ENCODE measurements at places on chromosomes 4 and X. TPM values are rescaled to one million over a fixed set of nuclear protein-coding genes. Genes with fewer than 3 reads are reported as not detected.

DNA sequence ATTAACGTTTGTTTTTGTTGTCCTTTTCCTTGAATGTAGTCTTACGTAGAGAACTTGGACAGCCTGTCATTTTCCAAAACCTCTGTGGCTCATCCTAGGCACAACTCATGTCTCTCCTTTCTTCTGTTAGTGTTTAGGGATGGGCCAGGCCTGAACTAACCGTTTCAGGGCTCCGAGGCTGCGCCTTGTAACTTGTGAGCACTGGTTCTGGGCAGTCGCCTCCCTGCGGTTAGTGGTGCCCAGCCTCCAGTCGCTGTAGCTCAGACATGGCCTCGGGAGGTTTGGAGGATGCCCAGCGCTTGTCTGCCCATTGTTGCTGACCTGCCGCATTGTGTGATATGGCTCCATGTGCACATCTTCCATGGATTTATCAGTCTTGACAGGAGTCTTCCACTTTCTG is 32.8 kb downstream of the TMEM131L start:
- no peak overlapping the region for H3K4me3 ChIP-seq
- H3K27me3 ChIP-seq: no peaks in the 10 kb centered on the region
- peak overlapping the region; percentile 76 for H3K27ac ChIP-seq
- DNase-seq: no peak
- H3K36me3 ChIP-seq: no peaks in the 10 kb centered on the region

GRCh38 chr4:25993395-25994185 is 79.6 kb downstream of the SMIM20 start:
- H3K36me3 ChIP-seq: no peaks in the 10 kb centered on the region
- DNase-seq: no peak
- H3K4me1 ChIP-seq: no peaks in the 10 kb centered on the region
- no peak overlapping the region for H3K4me3 ChIP-seq

- no peak overlapping the region for H3K4me3 ChIP-seq
- no peak overlapping the region for H3K27ac ChIP-seq
- H3K27me3 ChIP-seq: no peaks in the 10 kb centered on the region
- no peak for DNase-seq
- no peaks in the 10 kb centered on the region for H3K4me1 ChIP-seq
Measured at GRCh38 chrX:26411045-26411444, 195.1 kb downstream of the MAGEB5 start.

DNA sequence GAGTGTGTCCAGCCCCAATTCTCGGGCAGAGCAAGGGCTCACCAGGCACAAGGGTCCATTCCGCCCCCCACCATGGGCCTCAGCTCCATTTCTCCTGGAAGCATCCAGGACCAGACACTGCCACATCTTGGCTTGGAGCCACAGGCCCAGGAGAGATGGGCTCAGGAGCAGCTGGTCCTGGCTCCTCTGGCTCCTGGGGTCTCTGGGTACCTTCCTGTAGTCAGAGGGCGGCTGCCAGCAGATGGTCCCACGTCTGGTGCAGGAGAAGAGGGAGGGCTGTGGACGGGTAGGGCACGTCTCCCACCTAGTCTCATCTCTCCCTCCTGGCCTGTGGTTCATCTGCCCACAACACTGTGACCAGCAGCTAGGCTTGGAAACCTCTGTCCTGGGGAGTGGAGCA is 8.0 kb downstream of the ATP2B3 start:
- no peaks in the 10 kb centered on the region for H3K4me1 ChIP-seq
- H3K36me3 ChIP-seq: no peaks in the 10 kb centered on the region
- peaks cover 50% of the 10 kb centered on the region for H3K27me3 ChIP-seq
- DNase-seq: no peak
- H3K27ac ChIP-seq: no peak overlapping the region
- H3K4me3 ChIP-seq: no peak overlapping the region

GRCh38 chr4:55075376-55075775 is 50.0 kb downstream of the KDR start:
- no peaks in the 10 kb centered on the region for H3K36me3 ChIP-seq
- no peaks in the 10 kb centered on the region for H3K4me1 ChIP-seq
- H3K27ac ChIP-seq: no peak overlapping the region
- H3K4me3 ChIP-seq: no peak overlapping the region
- DNase-seq: no peak
- H3K27me3 ChIP-seq: no peaks in the 10 kb centered on the region

DNA sequence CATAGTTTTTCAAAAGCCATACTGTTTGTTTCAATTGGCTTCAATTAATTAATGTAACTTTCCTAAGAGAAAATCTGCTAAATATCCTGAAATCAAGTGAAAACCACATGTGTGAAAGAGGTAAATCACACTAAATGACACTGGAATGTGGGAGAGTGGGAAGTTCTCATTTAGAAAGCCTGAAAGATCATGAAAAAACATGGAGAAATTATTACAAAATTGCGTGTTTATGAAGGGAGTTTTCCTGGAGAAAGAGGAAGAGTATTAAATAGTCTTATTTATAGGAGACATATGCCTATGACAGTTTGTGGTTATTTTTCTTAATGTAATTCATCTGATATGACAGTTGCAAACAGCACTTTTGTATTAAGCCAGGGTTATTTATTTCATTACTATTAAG is 183.7 kb downstream of the DKK2 start:
- no peak for DNase-seq
- H3K36me3 ChIP-seq: no peaks in the 10 kb centered on the region
- no peaks in the 10 kb centered on the region for H3K4me1 ChIP-seq

GRCh38 chrX:67543818-67544217 is at the start of gene AR:
AR (plus strand) TSS chrX:67544021; CDS start chrX:67545147, 1,126 bp downstream.
- no peaks in the 10 kb centered on the region for H3K27me3 ChIP-seq
- H3K27ac ChIP-seq: no peak within 1 kb of the TSS
- H3K4me1 ChIP-seq: no peaks in the 10 kb centered on the region
- no peaks in the 10 kb centered on the region for H3K36me3 ChIP-seq

DNA sequence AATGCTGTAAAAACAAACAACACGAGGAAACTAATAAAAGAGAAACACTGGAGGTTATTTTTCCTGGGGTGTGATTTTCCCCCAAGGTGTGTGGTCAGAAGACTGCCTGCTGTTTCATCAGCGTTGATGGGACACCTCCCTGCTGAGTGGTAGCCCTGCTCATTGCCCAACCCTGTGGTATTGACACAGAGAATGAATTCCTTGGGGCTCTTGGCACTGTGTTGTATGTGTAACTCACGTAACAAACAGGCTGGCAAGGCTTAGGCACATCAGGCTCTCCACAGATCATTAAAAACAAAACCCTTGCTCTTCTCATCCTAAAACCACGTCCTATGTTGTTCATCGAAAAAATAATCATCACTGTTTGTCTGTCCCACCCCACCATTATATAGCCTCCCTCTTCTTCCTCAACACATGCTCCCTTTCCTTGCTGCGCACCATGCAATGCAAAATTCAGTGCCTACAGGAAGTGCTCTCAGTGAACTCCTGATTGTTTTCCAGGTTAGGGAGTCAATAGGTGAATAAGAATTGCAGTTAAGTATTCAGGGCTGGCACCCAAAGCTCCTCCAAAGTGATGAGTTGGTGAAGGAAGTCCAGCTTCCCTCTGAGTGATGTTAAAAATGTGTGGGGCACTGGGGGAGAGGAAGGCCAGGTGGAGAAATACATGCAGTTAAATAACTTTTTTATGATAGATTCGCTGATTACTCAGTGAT is 11.4 kb upstream of the PUDP start:
- no peak overlapping the region for H3K4me3 ChIP-seq
- no peaks in the 10 kb centered on the region for H3K4me1 ChIP-seq
- H3K36me3 ChIP-seq: no peaks in the 10 kb centered on the region
- H3K27me3 ChIP-seq: no peaks in the 10 kb centered on the region

- no peaks in the 10 kb centered on the region for H3K36me3 ChIP-seq
- no peak for DNase-seq
- H3K27me3 ChIP-seq: no peaks in the 10 kb centered on the region
- no peak overlapping the region for H3K4me3 ChIP-seq
- H3K27ac ChIP-seq: no peak overlapping the region
- H3K4me1 ChIP-seq: no peaks in the 10 kb centered on the region
Measured at GRCh38 chrX:149453030-149453429, 52.1 kb downstream of the IDS start.

DNA sequence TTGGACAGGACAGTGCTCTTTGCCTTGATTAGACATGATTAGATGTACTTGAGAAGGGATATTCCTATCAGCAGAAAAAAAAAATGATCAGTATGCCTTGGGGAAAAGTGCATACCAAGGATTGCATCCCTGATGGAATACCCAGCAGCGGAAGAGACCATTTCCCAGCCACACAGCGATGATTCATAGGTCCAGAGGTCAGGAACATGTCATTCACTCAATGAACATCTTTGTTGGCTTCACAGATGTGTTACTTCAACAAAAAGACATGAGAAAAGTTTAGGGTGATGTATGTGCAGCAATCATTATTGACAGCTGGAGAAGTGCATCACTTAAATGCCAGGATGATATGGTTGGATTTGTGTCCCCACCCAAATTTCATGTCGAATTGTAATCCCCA is 293.5 kb downstream of the ZNF674 start:
- H3K4me3 ChIP-seq: no peak overlapping the region
- H3K27me3 ChIP-seq: no peaks in the 10 kb centered on the region
- no peak for DNase-seq
- no peak overlapping the region for H3K27ac ChIP-seq
- no peaks in the 10 kb centered on the region for H3K36me3 ChIP-seq
- H3K4me1 ChIP-seq: no peaks in the 10 kb centered on the region

- H3K4me3 ChIP-seq: no peak overlapping the region
- DNase-seq: no peak
- no peaks in the 10 kb centered on the region for H3K36me3 ChIP-seq
- no peaks in the 10 kb centered on the region for H3K4me1 ChIP-seq
Measured at GRCh38 chr4:118171381-118171780, 137.1 kb downstream of the NDST3 start.

DNA sequence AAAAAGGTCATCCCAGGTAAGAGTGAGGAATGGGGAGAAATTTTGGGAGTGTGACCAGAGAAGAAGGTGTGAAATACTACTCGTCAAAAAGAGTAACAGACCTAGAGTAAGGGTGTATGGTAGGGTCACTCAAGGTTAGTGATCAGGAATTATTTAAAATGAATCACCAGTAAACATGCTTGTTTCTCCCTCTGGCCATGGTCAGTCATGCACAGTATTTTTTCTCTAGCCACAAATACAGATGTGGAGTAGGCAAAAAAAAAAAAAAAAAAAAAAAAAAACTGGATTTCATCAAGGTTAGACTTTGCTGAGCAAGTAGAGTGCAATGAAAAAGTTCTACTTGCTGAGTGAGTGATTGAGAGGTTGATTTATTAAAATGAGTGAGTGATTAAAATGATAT is 34.2 kb upstream of the SLIT2 start:
- no peaks in the 10 kb centered on the region for H3K36me3 ChIP-seq
- no peaks in the 10 kb centered on the region for H3K4me1 ChIP-seq
- H3K4me3 ChIP-seq: no peak overlapping the region
- no peak for DNase-seq
- no peaks in the 10 kb centered on the region for H3K27me3 ChIP-seq

GRCh38 chrX:74931214-74931613 is 6.0 kb upstream of the NEXMIF start:
- H3K27ac ChIP-seq: no peak overlapping the region
- peaks cover under 1% of the 10 kb centered on the region for H3K27me3 ChIP-seq
- H3K4me3 ChIP-seq: no peak overlapping the region
- no peaks in the 10 kb centered on the region for H3K4me1 ChIP-seq
- no peaks in the 10 kb centered on the region for H3K36me3 ChIP-seq

DNA sequence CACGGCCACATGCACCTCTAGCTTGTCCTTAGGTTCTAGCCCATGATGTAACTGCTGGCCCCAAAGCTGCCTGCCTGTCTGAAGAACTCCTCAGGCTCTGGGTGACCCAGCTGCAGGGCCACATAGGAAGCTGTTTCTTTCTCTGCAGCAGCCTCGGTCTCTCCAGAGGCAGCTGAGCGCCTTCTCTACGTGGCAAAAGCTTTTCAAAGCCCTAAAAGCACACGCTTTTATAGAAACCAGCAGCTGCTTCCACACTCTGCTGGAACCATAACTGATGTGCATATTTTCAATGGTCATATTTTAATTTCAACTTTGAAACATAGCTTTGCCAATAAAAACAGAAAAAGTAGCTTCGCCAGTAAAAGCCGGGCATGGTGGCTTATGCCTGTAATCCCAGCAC is 37.4 kb downstream of the FAM53A start:
- H3K27ac ChIP-seq: no peak overlapping the region
- H3K4me3 ChIP-seq: no peak overlapping the region
- no peaks in the 10 kb centered on the region for H3K27me3 ChIP-seq
- no peak for DNase-seq
- H3K36me3 ChIP-seq: no peaks in the 10 kb centered on the region
- no peaks in the 10 kb centered on the region for H3K4me1 ChIP-seq

DNA sequence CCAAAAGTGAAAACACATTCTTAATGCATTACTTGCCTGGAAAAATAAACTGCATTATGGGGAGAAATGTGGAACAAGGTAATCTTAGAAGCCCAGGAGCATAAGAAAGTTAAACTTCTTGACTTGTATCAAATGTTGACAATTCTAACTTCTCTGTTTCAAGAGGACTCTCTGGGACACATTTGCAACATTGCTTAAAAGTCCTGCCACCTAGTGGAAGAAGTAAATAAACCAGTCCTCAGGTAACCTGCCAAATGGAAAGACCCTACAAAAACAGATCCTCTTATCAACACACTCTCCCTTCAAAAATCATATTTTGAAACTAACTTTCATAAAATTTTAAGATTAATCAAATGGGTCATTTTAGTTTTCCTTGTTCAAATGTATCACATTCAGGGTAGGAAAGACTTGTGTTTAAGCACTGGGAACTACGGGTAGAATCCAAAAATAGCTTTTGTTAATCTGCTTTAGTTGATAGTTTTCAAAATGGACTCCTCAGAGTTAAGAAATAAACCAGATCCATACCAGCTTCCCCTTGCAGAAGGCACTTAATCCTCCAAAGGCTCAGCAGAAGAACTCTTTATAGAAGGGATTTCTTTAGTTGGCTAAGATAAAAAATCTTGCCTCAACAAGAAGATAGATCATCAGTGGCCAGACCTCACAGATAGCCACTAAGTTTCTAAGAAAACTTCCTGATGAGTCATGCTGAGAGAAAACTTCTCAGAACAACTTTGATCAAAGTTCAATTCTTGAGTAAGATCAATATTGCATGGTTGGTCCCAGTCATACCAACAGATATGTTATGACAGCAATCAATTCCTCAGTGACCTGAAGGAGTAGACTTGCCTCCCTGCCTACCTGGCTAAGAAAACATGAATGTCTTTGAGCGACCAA is 141.7 kb downstream of the HHIP start:
- no peak overlapping the region for H3K4me3 ChIP-seq
- DNase-seq: no peak
- H3K36me3 ChIP-seq: no peaks in the 10 kb centered on the region
- no peak overlapping the region for H3K27ac ChIP-seq
- no peaks in the 10 kb centered on the region for H3K27me3 ChIP-seq

DNA sequence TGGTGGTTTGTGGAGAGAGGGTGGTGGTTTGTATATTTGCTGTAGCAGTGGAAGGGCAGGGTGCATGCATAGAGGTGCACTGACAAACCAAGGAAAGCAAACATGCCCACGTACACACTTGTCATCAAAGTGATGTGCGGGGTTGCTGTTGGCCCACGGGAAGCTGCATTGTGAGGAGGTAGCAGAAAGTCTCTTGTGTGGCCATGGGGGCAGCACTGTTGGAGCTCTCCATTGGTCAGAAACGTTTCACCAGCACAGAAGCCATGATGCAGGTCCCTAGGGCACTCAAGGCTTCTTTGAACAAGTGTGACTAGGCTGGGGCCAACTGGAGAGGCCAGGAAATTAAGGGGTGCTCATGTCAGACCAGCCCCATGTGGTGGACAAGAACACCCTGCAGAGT is 174.8 kb upstream of the KLF8 start:
- H3K4me3 ChIP-seq: no peak overlapping the region
- peak; percentile 46 for DNase-seq
- no peak overlapping the region for H3K27ac ChIP-seq
- H3K4me1 ChIP-seq: no peaks in the 10 kb centered on the region
- H3K36me3 ChIP-seq: no peaks in the 10 kb centered on the region

Gene IGSF1
- polyA plus RNA-seq: 0.02 TPM

Gene SH2D1A
- polyA plus RNA-seq: 3.8 TPM

Gene SATL1
- polyA plus RNA-seq: not detected

Gene CXCL6
- polyA plus RNA-seq: 29.0 TPM

Gene ZDHHC15
- polyA plus RNA-seq: 0.13 TPM

Gene EIF1AX
- 27.3 TPM for polyA plus RNA-seq

Measured in spleen (tissue), 13 donors.